Mucosa of gallbladder (tissue), 1 donor: ENCODE measurements at places on chromosomes 4 and X. TPM values are rescaled to one million over a fixed set of nuclear protein-coding genes. Genes with fewer than 3 reads are reported as not detected.
A peak's percentile ranks its signal among the peaks of the same experiment; 100 is the strongest.

Gene CLDN22
- total RNA-seq = not detected

Gene KLHL34
- total RNA-seq = 0.29 TPM

Gene GUCY1A1
- 20.0 TPM for total RNA-seq

Gene GABRA4
- 1.2 TPM for total RNA-seq

Gene VCX3A
- total RNA-seq = not detected

Gene CRMP1
- 1.4 TPM for total RNA-seq

DNA sequence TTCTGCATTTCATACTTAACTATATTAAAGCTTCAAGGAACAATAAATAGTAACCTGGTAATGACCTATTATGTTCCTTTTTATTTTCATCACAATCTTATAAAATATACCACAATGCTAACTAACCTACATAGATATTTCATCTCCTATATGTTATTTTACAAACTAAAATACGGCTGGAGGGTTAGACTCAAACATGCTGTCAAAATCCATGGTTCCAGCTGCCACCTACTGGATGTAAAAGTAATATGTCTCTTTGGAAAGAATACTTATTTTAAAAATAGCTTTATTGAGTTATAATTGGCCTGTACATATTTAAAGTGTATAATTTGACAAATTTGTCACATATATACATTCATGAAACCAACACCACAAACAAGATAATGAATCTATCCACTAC lies 15.0 kb downstream of the RGN start:
- DNase-seq = no peak

DNA sequence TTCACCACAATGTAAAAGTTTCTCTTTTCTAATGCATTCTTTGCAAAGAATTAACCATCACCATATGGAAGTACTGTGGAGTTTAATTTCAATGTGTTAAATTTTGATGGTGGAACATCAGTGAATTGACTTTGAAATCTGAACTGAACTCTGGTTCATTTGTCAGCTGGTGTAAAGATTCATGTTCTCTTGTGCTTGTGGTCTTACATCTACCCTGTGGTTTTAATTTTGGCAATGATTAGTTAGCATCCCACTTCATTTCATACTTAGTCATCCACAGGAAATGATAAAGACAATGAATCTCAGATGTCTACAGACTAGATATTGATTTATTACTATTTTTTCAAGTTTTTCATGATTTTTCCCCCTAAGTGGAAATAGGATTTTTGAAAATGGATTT lies 77.8 kb downstream of the GRID2 start:
- no peak for DNase-seq

- DNase-seq = no peak
Measured at GRCh38 chr4:36328130-36328529, 46.7 kb downstream of the DTHD1 start.

DNA sequence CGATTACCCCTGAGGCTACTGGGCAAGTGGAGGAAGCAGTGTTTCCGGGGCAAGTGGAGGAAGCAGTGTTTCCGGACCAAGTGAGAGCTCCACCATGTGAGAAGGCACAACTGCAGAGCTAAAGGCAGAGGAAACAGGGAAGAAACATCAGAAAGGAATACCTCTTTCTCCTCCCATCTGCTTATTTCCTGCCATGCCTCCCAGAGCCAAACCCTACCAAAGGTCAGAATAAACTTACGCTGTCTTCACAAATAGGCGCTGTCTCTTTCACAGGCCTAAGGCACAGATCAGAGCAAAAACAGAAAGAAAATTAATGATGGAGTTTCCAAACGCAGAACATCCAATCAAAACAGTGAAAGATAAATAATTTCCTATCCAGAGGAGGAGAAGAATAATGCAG lies 153.0 kb downstream of the ATOH1 start:
- DNase-seq = no peak

DNA sequence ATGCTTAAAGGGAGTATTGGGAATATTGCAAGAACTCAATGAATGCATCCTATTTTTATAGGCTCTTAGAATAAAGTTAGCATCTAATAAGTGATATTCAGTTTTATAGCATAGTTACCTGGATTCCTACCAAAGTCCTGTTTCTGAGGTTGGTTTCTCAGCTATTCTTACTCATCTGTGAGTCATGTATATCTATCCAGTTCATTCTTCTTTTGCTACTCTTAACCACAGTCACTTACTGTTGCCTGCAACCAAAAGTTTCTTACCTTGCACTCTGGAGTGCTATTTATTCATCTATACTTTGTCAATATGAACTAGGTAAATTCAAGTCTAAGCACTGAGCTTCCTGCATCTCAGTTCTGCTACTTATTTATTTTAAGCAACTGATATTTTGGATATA lies 322.5 kb downstream of the HS3ST1 start:
- no peak for DNase-seq

DNA sequence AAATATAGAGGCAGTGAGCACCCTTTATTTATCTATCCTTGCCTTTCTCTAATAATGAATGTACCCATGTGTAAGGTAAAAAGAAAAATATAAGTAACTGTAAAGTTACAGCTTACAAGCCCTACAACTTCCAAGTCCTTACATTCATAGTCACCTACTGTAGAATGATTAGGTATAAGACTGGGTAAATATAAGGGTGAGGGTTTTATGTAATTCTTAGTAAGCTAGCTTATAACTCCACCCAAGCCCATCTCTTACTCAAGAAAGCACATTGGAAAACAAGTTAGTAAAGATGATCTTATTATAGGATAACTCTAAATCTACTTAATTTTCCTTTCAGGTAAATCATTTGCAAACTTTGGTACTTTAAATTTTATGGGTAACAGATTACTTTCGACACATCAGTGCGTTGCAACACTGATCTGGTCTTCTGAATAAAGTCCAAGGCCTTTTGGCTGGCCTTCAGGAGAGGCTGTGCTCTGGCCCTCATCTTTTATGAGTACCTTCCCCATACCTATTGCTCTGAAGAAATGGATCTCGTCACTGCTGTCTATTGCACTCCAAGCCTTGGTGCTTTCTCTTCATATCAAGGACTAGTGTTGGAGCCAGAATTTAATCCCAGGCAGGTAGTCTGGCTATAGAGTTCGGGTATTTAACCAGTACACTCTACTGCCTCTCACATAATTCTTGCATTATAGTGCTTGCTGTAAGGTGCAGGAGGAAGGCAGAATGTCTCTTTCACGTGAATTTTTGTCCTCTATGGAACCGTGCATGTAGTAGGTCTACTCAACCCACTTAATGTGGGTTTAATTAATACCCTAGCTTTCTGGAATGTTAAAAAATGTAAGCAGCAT lies 443.6 kb upstream of the AR start:
- peak; percentile 16 for DNase-seq

- DNase-seq = no peak
Measured at GRCh38 chr4:12036450-12036849, 607.8 kb upstream of the HS3ST1 start.

- DNase-seq = no peak
Measured at GRCh38 chrX:42020225-42020624, 96.9 kb upstream of the CASK start.

GRCh38 chr4:3256230-3257102 lies 7.5 kb downstream of the MSANTD1 start:
- DNase-seq = no peak

DNA sequence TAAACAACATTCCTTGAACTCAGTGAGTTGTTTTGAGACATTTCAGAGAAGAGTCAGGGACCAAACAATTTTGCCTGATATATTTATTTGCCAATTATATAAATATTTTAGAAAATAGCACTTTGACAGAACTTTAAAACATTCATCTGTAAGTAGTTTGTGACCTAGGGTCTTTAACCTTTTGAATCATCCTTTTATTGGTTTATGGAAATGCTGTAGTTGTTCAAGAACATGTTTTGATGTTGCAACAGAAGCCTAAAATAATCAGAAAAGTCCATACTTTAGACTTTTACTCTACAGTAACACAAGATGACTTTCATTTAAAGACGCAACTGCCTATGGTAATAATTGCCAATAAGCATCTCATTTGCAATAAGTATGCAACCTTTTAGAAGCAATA lies 43.0 kb downstream of the CXCL1 start:
- DNase-seq = no peak

GRCh38 chrX:78123190-78123589 lies 16.3 kb downstream of the TAF9B start:
- no peak for DNase-seq

DNA sequence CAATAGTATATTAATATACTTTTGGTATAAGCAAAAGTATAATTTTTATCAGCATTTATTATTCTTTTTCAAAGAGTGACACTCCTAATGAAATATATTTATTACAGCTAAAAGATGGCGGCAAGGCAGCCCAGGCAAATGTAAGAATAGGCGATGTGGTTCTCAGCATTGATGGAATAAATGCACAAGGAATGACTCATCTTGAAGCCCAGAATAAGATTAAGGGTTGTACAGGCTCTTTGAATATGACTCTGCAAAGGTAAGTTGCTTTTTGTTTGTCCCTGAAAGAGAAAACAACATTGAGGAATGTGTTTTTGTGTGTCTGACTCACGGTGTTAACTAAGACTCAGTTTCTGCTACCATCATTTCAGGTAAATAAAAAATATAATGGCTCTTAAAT lies 71.9 kb downstream of the PDLIM5 start:
- no peak for DNase-seq

DNA sequence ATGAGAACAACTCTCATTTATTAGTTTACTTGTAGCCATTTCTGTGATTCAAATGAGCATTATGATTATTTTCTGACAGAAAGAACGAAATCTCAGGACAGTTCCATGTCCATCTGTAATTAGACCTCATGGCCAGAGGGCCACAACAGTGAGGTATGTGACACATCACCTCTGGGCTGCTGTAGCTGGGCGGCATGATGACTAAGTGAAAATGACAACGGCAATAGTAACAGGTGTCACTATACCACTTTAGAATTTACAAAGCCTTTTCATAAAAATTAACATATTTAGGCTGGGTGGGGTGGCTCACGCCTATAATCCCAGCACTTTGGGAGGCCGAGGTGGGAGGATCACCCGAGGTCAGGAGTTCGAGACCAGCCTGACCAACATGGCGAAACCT lies 252.6 kb downstream of the CBR4 start:
- no peak for DNase-seq
